Umbilical cord (tissue), 2 donors: ENCODE measurements at places on chromosomes 3 and 15.

DNA sequence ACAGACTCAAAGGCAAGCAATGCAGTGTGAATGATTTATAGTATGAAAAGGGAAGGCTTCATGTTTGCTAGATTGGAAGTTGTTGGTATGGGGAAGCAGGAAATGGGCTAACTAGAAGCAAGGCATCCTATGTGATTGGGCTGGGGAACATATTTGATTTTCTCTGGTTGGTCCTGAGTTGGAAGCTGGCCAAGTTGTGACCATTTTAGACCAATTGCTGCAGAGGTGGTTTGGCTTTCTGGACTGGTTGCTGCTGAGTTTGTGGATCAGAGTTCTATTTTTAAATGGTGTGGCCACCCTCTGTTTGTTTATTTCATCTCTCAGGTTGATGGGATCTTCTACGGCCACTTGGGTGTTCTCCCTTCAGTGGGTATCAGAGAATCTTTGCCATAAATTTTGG, 39.7 kb downstream of the NUDT16 start:
- DNase-seq = no peak

DNA sequence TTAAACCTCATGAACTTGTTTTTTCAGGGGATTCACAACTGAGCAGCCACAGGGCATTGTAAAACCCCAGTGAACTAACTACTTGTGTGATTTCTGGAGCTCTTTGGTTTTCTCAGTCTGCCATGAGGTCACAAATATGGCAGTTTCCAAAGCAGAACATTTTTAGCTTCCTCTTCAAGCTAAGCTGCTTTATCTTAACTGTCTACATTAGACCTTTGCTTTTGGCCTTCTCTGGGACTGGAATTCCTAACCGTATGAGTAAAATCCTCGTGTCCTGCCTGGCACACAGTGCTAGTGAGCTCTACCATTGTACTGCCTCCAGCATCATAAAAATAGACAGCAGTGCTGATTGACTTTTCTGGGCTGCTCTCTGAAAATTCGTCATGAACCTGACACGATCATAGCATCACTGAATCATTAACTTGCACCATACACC, 22.1 kb downstream of the CDIN1 start:
- DNase-seq = peak; percentile 83

- DNase-seq = no peak
These were observed 11.2 kb downstream of the ANP32A start for GRCh38 chr15:68809517-68809916.

- no peak for DNase-seq
These were observed 78.0 kb upstream of the ST8SIA2 start for GRCh38 chr15:92315595-92316211.

GRCh38 chr15:76840830-76841460, 64.2 kb downstream of the SCAPER start:
- DNase-seq = peak; percentile 63

GRCh38 chr3:156811089-156811862, 14.9 kb upstream of the LEKR1 start:
- DNase-seq = no peak
